ENCODE measurements at places on chromosomes 11 and 22.

- no peak for DNase-seq
Measured at GRCh38 chr11:37908219-37908548, 1310.1 kb upstream of the RAG2 start.

DNA sequence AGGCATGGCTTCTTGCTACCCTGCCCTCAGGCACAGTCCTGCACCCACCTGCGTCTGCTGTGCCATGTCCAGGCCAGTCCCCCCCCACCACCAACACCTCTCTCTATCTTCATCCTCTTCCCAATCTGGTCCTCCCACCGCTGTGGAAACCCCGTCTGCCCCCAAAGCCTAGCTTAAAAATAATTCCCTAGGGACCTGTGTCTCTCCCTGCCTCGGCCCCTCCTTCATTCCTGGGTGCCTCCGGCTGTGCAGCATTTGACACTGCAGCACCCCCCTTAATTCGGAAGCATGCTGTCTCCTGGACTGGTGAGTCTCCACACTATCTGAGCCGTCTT is 2.5 kb upstream of the ASCL2 start:
- no peak for DNase-seq

DNA sequence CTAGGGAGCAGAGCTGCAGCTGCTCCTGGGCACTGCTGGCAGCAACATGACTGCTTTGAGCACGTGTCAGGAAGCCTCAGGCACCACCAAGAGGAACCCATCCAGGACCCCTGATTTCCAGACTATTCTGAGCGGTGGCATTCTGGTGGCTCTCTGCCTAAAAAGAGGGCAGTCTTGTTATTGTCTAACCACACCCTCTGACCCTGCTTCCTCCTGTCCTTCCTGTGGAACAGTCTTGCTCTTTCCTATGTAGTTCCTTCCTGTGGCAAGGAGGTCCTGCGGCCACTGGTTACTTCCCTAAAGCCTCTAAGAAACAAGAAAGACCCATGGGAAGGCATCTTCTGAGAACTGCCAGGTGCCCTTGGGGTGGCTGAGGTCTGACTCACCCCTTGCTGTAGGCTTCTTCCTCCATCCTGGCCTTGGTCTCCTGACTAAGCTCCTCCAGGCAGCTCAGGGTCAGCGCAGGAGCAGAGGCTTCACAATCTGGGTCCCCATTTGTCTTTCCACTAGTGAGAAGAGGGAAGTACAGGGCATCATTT is 13.1 kb upstream of the LYVE1 start:
- no peak for DNase-seq

DNA sequence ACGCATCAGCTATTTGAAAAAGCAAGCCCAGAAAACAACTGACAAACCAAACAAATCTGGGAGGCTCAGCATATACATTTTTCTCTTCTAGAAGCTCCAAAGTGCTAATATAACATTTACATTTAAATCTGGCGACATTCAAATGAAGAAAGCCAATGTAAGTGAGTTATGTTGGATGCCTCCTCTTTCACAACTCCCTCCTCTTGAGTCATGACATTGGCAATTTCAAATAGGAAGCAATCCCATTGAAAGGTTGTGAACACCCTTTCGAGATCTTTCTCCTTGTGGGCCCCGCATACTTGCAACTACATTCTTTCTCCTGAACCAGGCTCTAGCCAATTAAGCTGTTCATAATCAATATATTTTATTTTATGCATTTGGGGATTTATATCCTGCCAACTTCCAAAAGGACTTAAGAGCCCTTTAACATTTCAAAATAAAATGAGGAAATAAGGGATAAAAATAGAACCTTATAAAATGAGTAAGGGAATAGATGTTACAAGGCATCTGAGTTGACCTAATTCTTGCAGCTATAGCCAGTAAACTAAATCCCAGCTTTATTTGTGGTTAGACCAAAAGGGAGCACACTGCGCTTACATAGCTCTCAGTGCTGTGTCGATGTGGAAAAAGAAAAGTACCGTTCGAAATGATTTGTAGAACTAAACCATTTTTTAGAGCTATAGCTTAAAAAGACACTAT is 129.5 kb upstream of the SESN3 start:
- no peak for DNase-seq

DNA sequence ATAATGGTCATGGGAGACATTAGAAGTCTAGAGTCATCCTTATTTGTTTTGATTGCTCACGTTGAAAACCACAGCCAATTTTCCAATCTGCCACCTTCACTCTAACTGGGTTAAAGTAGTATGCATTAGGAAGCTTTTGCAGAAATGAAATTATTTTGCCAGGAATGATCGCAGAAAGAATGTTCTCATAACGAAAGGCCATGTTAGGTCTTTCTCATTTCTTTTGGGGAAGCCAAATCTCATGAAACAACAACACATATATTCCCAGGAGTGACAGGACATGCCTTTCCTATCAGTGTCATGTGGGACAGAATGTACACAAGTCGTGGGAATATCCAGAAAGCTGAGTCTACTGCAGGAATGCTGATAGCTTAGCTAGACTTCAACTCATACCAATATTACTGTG is 386.3 kb downstream of the AASDHPPT start:
- no peak for DNase-seq

DNA sequence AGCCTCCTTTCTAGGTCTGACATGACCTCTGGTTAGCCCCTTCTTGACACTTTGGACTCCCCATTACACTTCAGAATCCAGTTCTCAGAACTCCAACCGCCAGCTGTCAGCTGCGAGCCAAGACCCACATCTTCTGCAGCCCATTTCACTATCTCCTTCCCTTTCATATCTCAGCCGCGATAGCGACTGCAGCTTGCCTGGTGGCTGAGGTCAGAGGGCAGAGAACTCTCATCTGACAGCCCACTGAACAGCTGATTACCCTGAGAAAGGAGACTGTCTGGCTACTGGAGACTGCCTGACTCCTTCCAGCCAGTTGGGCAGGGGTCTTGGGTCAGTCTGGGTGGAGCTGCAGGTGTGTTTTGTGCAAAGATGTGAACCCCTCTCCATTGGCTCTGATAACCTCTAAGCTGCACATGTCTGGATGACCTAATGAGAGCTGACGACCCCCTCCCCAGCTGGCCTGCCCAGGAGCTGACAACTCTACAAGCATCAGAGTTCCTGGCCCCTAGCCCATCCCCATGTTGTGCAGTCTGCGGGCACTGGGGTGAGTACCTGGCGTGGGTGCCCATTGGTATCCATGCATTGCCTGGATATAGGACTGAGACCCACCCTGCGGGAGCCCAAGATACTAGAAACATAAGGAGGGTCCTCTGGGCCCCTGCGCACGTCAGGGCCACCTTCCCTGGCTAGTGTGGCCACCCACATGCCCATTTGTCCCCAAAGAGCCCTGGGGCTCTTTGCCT is 1.1 kb downstream of the CHRM1 start:
- DNase-seq: no peak

GRCh38 chr11:11620173-11620920 is 1.5 kb downstream of the GALNT18 start:
- no peak for DNase-seq

- DNase-seq: no peak
Measured at GRCh38 chr11:64684357-64684756, 38.6 kb downstream of the NRXN2 start.

DNA sequence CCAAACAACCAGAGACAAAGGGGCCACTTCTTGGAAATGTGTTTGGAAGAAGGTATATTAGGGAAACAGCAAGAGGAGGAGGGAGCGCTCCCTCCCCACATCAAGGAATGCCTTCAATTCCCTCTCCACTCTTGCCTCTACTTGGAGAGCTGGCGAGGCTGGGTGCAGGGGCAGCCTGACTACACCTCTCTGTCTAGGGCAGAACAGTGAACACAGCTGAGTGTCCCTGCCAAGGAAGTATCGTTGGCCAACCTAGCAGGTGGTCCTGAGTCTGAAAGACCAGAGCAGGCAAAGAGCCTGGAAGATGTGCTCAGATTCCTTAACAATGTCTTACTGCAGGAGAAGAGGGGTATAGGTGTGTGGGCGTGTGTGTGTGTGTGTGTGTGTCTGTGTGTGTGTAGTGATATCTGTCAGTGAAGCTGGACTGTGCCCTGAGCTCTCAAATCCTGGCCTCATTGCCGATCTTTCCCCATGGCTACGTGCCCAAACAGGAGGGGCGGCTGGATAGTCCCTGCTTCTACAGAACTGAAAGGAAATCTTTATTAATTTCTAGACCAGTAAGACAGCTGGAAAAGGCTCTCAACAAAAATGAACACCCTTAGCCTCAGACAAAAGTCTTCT is 46.8 kb downstream of the PAMR1 start:
- DNase-seq: no peak

DNA sequence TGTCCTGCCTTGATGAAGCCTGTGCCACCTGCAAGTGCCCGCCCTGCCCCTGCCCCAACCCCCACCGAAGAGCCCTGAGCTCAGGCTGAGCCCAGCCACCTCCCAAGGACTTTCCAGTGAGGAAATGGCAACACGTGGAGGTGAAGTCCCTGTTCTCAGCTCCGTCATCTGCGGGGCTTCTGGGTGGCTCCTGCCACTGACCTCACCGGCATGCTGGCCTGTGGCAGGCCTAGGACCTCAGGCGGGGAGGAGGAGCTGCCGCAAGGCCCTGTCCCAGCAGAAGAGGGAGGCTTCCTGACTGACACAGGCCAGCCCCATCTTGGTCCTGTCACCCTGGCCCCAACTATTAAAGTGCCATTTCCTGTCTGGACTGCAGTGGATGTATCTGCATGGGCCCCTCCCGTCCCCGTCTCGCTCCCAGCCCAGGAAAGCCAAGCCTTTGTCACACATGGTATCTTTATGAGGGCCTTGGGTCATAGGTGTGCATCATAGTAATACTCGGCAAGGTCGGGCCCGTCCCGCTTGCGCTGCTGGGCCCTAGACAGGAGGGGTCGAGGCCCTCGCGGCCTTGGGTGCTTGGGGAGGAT is 882 bp downstream of the FREY1 start:
- no peak for DNase-seq

DNA sequence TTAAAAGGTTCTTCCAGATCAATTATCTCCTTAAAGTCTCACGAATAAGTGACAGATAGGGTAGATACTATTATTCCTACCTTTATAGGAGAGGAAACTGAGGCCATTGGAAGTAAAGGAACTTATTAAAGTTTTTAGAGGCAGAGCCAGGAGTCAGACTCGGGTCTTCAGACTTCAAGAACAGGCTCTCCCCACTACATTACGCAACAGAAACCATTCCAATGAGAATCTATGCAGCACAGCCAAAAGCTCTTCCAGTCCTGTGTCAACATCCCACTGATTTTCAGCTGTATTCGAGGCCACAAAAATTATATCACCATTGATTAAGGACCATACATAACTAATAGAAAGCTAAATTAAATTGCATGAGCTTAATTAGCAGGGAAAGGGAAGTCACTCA is 77.4 kb downstream of the RELT start:
- no peak for DNase-seq

- no peak for DNase-seq
Measured at GRCh38 chr11:24155792-24156191, 341.1 kb upstream of the LUZP2 start.

- DNase-seq: no peak
Measured at GRCh38 chr11:1796413-1797011, 32.8 kb upstream of the CTSD start.

- DNase-seq: no peak
Measured at GRCh38 chr11:22822203-22822602, 7.4 kb downstream of the SVIP start.

GRCh38 chr11:888310-889212 is 22.0 kb downstream of the CHID1 start:
- DNase-seq: no peak

Data from forelimb muscle (tissue), 1 donor.